Dermis blood vessel endothelial cell (primary cell): ENCODE measurements at places on chromosomes 11 and 22. TPM values are rescaled to one million over a fixed set of nuclear protein-coding genes. Genes with fewer than 3 reads are reported as not detected.

The MS4A15 gene
- total RNA-seq = not detected in 2 replicates

The TRIM51 gene
- not detected in 2 replicates for total RNA-seq

The NRIP3 gene
- total RNA-seq = 1.2 and 2.0 TPM in 2 replicates

The IL18BP gene
- total RNA-seq = 2.2 and 4.6 TPM in 2 replicates

The RFPL1 gene
- total RNA-seq = not detected in 2 replicates

The TRPM5 gene
- not detected in 2 replicates for total RNA-seq

The CPT1B gene
- 7.5 and 16.3 TPM in 2 replicates for total RNA-seq

The ASRGL1 gene
- total RNA-seq = 27.4 and 40.3 TPM in 2 replicates

The CBX6 gene
- 22.1 and 32.4 TPM in 2 replicates for total RNA-seq

The LTBP3 gene
- total RNA-seq = 31.1 and 48.2 TPM in 2 replicates

The SLC6A5 gene
- total RNA-seq = not detected in 2 replicates

The KDM4E gene
- total RNA-seq = not detected in 2 replicates

The CASP12 gene
- total RNA-seq = 5.9 and 11.1 TPM in 2 replicates

The KRTAP5-2 gene
- total RNA-seq = not detected in 2 replicates

The GAS2 gene
- 0.56 and 1.7 TPM in 2 replicates for total RNA-seq

The MS4A7 gene
- not detected in 2 replicates for total RNA-seq
